ENCODE measurements at places on chromosomes 6 and 20.

GRCh38 chr6:35034411-35035191 is 106.5 kb downstream of the TCP11 start:
- DNase-seq: peak; percentile 77

- no peak for DNase-seq
Observed at GRCh38 chr6:32947552-32948465, 5.1 kb downstream of the HLA-DMA start.

GRCh38 chr6:38713812-38714211 is 1.3 kb upstream of the DNAH8 start:
- no peak for DNase-seq

DNA sequence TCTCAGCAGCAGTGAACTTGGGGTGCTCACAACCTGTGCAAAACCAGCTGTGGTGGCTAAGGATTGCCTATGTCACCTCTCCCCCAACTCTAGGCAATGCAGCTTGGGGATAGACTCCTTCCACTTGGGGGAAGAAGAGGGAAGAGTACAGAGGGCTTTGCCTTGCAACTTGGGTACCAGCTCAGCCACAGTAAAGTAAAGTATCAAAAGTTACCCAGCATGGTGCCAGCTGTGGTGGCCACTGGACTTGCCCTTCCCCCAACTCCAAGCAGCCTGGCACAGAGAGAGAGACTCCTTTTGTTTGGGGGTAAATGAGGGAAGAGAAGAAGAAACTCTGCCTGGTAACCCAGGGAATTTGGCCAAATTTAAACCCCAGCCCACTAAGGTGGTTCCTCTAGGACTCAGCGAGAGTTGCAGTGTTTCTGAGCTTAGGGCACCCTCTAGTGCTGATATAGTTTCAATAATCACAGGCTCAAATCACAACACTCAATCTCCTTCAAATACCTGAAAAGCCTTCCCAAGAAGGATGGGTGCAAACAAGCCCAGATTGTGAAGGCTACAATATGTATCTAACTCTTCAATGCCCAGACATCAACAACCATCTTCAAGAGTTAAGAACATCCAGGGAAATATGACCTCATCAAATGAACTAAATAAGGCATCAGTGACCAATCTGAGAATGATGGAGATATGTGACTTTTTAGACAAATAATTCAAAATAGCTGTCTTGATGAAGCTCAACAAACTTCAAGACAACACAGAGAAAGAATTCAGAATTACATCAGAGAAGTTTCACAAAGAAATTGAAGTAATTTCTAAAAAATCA is 7.6 kb upstream of the DEFB129 start:
- DNase-seq: no peak

GRCh38 chr6:117601811-117602150 is 530 bp downstream of the GOPC start:
- DNase-seq: no peak

- DNase-seq: no peak
Observed at GRCh38 chr6:142452993-142453392, 151.2 kb downstream of the ADGRG6 start.

- DNase-seq: no peak
Observed at GRCh38 chr6:134235937-134236751, 81.8 kb downstream of the SGK1 start.

- no peak for DNase-seq
Observed at GRCh38 chr6:84581494-84582259, 182.7 kb downstream of the TBX18 start.

DNA sequence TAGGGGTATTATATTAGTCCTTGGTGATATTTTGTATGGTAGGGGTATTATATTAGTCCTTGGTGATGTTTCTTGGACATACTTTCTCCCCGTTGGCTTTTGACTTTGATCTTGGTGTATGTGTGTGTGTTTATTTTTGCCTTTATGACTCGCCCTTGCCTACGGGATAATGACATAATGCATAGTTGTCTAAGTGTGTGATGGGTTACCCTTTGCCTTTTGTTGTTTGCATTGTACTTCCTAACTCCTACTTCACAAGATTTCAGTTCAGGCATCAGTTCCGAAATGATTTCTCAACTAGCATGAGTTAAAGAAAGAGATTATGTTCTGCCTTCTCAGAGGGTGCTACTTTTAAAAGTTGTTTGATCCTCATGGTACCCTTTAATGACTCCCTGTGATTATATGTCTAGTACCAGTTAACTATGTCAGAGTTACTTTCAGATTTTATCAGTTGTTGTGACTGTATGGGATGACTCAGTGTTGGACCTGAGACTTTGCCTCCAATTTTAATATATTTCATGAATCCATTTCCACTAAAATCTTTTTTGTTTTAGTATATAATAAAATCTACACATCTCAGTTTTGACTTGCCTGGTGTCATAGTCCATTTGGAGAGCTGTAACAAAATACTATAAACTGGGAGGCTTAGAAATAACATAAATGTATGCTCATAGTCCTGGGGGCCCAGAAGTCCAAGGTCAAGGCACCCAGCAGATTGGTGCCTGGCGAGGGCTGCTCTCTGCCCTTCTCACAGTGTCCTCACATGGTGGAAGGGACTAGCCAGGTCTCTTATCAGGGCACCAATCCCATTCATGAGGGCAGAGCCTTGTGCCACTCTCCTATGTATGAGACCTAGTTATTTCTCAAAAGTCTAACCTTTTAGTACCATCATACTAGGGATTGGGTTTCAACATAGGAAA is 34.1 kb downstream of the CDYL start:
- DNase-seq: no peak

- DNase-seq: no peak
Observed at GRCh38 chr20:53582574-53583351, 10.9 kb downstream of the ZNF217 start.

GRCh38 chr20:56974499-56975250 is 291.8 kb downstream of the BMP7 start:
- no peak for DNase-seq

DNA sequence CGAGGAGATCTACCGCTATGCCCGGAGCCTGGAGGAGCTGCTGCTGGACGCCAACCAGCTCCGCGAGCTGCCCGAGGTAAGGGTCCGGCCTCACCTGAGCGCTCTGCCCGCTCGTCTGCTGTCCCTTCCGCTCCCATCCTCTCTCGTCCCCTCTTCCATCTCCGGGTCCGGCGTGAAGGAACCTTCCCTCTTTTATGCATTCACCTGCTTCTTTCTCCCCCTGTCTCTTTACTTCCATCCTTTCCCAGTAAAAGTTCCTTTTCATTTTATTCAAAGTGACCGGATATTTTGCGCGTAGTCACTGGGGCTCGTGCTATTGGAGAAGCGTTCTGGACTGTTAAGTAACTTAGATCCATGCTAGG is 516 bp downstream of the LRRC1 start:
- no peak for DNase-seq

DNA sequence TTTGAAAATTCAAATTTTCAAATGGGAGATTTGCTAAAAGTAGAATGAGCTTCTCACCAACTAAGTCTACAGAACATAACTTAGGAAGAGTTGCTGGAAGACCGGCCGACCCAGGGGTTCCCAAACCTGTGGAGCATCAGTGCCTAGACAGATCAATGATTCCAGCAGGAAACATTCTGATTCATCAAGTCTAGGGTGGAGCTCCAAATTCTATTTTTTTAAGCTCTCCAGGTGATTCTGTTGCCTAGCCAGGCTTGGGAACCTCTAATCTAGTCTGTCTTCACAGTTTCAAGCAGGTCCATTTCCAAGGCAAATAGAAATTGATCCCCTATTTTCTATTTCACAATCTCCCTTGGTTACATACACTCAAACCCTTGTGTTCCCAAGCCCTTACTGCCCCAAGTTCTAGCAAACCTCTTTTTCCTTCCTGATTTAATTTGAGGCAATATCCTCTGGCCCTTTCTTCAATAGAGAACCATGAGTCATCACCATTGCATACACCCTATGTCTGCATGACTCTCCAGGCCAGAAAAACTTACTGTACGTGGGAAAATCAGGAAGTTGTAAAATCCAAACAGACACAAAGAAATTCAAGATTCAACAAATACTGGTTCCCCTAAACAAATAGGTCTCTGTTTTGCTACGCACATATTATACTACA is 8.9 kb downstream of the ATXN1 start:
- DNase-seq: no peak

DNA sequence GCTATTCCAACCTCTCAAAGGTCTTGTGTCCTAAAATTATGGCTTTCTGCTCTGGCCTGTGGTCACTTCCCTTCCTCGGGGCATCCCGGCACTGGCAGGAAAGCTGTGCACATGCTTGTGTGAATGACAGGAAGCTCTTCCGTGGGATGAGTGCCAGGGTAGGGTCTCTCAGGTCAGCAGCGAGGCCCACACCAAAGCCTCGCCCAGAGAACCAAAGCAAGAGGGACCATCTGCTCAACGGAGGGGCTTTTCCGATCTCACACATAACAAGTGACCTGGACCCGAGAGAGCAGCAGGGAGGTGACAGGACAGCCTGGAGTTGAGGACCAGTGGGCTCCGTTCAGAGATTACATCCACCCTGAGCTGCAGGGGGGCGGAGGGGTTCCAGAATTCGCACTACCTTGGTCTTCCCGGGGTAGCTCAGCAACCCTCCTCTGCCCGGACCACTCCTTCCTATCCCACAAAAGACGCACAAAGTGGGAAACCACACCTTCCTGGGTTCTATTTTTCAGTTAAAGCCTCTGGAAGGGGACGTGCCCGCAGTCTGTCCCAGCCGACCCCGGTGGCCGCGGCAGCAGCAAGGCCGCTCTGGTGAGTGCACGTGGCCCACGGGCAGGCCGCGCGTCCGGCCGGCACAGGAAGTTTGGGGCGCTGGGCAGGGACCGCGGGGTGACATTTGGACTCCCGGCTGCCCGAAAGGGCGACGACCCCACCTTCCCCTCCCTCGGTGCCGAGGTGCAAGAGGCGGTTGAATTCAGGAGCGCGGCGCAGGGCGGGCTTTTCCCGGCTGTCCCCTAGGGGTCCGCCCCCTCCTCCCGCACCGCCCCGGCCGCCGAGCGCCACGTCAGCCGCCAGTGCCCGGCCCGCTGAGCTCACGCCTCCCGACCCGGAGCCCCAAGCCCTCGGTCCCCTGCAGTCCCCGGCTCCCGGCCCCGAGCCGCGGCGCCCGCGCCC is 988 bp downstream of the TXNDC5 start:
- no peak for DNase-seq

DNA sequence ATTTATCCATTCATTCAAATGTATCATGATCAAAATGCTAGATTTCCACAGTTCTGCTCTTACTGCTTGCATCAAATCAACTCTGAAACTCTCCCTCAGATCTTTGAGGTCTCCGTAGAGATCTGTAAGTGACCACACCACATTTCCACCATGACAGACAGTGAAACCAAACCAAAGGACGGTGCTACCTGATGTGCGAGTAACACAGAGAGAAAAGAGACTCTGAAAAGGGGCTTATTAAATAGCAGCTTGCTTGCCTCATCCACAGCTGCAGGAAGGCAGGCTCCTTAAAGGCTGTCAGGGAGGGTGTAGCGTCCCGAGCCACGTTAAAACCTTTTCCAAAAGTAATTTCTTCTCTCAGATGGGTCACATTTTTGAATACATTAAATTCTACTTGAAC is 335.8 kb downstream of the PACRG start:
- DNase-seq: no peak

DNA sequence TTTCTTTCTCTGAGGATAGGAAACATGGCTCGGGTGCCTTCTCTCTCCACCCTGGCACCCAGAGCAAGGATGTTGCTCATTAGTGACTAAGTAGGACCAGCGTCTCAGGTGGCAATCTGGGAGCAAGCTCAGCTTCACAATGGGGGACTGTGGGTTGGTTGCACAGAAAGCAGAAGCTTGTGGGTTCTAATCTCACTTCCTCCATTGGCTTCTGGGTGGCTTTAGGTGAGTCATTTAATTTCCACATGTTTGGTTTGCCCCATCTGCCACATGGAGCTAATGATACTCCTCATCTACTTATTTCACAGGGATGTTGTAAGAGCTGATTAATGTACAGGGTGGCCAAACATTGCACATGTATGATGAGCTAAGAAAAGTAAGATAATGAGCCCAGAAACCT is 54.8 kb upstream of the AKIRIN2 start:
- DNase-seq: no peak

DNA sequence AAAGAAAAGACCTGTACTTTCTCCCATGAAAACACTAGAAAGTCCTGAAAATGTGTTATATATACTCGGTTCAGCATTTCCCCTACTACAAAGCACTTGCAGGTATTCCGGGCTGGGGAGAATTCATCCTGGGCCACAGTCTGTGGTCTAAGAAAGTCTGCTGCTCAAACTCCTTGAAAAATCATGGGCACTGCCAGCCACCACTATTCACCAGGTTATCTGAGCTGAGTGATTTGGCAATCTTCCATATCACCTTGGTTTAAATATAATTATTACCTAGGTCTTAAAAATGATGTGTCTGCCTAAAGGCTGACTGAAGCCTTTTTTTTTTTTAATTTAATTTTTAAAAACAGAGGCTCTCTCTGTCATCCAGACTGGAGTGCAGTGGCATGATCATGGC is 11.3 kb downstream of the FKBP5 start:
- DNase-seq: no peak

DNA sequence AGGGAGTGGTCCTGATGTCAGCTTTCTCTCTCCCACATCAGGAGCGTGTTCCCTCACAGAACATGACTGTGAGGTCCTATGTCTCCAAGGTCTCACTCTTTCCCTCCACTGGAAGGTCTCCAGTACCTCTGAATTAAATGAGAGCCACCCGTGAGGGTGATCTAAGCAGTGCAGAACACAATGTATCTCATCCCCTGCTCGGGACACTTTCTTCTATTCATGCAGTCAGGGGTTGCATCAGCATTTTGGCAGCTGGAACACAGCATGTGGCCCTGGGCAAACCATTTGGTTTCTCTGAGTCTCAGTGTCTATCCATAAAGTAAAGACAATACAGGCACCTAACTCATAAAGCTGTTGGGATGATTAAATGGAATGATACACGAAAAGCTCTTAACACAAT is 34.2 kb downstream of the MAFB start:
- DNase-seq: peak; percentile 76

DNA sequence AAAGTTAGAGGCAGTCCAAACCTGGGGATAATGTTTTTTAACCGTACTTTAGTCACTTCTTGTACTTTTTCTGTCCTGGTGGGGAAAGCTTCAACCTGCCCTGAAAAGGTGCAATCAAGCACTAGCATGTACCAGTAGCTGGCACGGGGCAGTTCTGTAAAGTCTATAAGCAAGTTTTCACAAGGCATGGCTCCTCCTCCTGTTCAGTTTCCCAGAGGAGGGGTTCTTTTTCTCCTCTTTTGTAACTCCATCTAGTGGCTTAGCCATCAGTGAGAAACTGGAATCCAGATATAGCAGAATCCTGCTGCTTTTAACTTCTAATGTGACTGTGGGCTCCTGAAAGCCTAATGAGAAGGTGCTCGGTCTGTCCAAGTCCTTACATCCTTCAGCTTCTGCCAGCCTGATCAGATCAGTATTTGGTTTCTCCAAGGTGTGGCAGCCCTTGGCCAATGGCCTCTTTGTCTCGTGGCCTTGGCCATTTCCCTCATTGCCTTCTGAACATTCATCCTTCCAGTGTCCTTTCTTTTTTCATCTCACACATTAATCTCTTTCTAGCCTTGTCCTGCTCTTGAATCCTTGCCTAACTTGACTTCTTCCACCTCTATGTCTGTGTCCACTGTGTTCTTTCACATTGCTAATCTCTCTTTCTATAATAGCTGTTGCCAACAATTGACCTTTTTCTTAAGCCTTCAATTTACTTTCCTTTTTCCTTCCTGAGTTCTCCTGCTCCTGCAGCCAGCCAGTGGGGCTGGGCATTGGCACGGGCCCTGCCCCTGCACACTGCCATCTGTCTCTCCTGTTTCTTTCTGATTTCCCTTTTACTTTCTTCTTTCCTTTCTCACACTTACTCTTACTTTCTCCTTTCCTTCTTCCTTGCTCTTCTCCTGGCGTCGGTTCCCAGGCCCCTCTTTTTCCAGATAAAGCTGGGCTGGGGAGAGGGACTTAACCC is 222.0 kb upstream of the SYNCRIP start:
- no peak for DNase-seq

All from suprapubic skin (tissue), 4 donors.